Activated CD8-positive, alpha-beta memory T cell treated with anti-CD3 and anti-CD28 coated beads, Interleukin-2, amount 10 ng/mL, durations not matched to agents 7 days and 5 days (primary cell): ENCODE measurements at places on chromosomes 16 and 17. TPM values are rescaled to one million over a fixed set of nuclear protein-coding genes. Genes with fewer than 3 reads are reported as not detected.

DNA sequence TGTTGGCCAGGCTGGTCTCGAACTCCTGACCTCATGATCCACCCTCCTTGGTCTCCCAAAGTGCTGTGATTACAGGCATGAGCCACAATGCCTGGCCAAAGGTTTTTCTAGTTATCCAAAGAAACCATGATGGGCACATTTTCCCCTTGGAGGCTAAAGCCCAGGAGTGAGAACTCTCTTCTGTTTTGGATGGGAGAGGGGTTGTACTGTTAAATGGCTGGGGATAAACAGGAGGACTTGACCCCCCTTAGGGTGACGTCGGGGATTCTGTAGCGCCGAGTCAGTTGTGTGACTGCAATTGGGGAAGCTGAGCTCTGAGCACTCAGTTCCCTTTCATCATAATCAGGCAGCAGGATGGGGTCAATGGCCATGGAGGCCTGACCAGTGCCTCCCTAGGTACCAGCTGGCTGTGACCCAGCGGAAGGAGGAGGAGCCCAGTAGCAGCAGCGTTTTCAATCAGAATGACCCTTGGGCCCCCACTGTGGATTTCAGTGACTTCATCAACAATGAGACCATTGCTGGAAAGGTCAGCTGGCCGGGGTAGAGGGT lies 4.1 kb downstream of the AOC3 start:
- DNase-seq: no peak

DNA sequence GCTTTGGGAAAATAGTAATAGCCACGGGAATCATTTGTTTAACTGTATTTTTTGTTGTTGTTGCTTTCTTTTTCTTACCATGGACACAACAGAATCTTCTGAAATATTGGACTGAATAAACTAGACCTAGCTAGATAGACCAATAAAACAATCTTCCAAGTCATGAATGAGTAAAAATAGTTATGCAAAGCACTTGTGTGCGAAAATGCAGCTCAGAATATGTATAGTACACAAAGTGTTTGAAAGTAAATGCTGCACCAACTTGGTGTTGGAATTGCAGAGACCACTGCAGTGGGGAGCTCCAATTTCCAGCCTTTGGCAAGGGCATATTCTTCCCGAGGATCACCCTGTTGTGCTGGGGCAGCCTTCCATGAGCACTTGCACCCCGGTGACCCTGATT lies 68.0 kb downstream of the AATF start:
- no peak for DNase-seq

GRCh38 chr16:81505011-81505661 lies 60.5 kb downstream of the CMIP start:
- no peak for DNase-seq

The NETO2 gene
- 8.6 TPM for total RNA-seq

DNA sequence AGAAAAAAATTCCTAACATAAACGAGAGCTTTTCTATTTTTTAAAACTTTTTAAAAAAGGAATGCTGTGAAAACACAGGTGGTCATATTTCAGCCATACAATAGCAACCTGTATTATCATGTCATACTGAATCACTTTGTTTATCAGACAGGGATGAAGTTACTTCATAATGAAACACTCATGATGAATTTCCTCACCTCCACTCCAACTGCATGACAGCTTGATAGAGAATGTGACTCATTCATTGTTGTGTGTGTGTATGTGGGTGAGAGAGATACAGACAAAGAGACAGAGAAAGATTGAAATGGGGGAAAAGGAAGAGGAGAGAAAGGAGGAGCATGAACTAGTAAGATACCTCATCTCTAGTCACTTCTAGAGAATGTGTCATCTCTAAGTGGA lies 109.0 kb downstream of the SYCE1L start:
- DNase-seq: no peak
